ENCODE measurements at places on chromosomes 16 and 17.

GRCh38 chr16:11869353-11870228, 18.2 kb upstream of the RSL1D1 start:
- no peak for DNase-seq

DNA sequence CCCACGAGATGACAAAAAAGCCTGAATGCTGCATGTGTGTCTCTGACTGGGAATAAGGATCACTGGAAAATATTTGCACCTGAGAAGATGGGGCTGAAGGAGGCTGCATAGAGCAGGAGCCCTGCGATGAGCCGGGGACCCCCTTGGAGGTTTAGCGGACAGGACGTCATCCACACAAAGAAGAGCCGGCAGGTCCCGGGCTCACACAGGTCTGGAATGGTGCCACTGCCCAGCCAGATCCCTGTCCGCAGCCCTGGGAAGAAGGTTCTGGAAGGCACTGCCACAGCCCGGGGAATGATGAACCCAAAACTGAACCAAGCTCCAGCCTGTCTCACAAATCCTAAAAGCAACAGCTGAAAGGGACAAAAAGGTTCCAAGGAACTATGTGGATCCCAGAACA, 101.8 kb downstream of the ANKRD11 start:
- DNase-seq: no peak

DNA sequence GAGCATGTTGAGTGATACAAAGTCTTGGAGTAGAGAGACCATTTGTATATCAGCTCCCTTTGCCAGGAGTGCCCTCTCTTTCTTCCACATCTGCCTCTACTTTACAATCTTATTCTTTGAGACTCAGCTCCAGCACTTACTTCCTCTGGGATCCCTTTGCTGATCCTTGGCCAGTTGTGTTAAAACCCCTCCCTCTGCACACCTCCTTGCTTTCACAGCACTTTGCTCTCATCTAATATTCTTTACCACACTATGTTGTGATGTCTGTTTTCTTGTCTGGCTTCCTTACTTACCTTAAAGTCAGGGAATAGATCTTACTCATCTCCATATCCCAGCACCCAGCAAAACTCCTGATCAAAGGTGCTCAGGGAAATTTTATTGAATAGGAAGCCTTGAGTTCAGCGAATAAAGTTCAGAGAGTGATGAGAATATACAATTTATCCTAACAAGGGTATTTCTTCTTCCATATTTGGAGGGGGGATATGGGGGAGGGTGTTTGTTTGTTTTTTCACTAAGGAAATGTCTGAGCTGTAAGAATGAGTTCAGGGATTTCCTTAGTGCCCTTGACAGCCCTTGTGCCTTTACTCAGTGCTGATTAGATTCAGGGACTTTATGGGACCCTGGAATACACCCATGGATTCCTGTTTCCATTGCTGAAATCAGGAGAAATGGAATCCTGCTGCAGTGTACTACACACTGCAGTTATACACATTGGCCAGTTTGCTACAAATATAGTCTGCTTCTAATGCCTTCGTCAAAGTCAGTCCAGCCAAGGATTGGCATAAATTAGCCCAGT, 32.0 kb downstream of the MRTFB start:
- no peak for DNase-seq

- DNase-seq: no peak
Observed at GRCh38 chr17:42704837-42705494, 22.6 kb downstream of the CNTNAP1 start.

GRCh38 chr17:66717641-66718058, 117.3 kb upstream of the CACNG5 start:
- no peak for DNase-seq

DNA sequence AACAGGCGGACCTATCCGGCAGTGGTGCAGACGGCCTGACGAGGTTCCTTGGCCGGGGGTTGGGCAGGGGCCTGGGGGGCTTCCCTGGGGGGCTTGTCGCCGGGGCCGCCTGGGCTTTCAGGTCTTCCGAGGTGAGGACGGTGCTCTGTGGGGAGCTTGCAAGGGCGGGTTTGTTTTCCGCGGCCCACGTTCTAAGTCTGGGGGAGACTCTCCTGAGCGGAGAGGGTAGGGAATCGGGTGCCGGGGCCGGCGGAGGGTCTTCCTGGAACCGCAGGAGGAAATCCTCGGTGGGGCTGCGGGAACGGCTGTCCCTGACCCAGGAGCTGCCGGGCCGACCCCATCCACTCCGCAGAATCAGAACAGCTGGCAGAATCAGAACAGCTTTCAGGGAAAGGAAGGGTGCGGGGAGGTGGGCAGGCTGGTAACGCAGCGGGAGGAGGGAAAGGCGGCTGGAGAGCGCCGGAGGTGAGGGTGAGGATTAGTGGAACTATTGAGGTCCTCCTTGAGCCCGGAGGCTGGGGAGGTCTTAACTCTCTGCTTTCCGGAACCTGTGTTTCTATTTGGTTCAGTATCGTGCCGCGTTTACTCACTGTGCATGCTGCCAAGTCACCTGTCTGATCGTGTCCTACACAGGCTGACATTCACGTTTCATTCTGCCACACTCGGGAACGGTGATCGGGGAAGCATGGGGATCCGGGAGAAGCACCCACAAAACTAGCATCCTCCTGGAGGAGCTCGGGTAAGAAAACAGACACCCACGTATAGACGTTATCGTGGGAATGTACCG, 28.9 kb downstream of the CPSF4L start:
- DNase-seq: no peak

DNA sequence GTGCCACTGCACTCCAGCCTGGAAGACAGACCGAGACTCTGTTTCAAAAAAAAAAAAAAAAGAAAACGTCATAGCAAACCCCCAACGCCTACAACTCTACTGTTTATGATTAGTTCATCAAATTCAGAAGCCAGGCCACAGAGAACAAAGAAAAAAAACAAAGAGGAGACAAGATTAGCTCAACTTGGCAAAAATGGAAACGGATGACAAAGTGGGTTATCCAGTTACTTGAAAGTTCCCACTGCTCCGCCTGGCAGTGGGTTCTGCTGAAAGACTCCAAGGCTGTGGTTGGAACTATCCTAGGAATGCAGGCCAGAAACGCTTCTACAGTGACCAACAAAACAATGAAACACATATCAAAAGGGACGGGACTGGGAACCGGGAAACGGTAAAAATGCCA, 53.1 kb downstream of the MRM3 start:
- no peak for DNase-seq

- DNase-seq: no peak
Observed at GRCh38 chr16:78251115-78251514, 151.7 kb downstream of the WWOX start.

GRCh38 chr17:12789075-12789480, 220 bp upstream of the ARHGAP44 start:
- DNase-seq: no peak

- DNase-seq: no peak
Observed at GRCh38 chr17:40427002-40427491, 9.4 kb upstream of the TOP2A start.

- no peak for DNase-seq
Observed at GRCh38 chr17:48835971-48836370, 5.1 kb downstream of the CALCOCO2 start.

- no peak for DNase-seq
Observed at GRCh38 chr16:78896280-78896679, 704.3 kb downstream of the MAF start.
